ENCODE measurements at places on chromosomes 5 and 9.

- DNase-seq = no peak
Measured at GRCh38 chr9:95725045-95725444, 150.4 kb upstream of the ERCC6L2 start.

GRCh38 chr9:131304676-131305355, 15.3 kb downstream of the PLPP7 start:
- DNase-seq = no peak

DNA sequence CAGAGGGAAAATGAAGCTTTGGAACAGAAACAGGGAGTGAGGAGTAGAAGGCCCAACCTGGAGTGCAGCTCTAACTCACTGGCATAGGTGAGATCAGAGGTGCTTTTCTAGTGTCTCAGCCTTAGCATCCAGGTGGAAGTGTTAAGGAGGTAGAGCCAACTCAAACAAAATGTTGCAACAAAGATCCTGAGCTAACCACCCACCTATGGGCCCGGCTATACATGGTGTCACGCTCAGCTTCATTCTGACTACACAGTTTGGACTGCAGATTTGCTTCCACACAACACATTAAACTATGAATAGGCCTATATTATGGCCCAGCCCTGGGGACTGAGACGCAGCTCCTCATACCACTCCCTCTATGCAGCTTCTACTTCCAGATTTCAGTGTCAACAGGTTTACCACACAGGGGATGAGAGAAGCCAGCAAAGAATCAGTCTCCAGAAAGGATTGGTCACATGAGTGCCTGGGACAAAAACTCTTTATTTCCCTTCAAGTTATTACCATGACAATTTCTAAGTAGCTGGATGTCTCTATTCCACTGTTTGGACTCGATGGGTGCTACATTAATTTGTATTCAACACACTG, 9.0 kb downstream of the C5orf63 start:
- DNase-seq = no peak

GRCh38 chr5:172383191-172383802, 71.0 kb downstream of the SH3PXD2B start:
- DNase-seq = no peak

DNA sequence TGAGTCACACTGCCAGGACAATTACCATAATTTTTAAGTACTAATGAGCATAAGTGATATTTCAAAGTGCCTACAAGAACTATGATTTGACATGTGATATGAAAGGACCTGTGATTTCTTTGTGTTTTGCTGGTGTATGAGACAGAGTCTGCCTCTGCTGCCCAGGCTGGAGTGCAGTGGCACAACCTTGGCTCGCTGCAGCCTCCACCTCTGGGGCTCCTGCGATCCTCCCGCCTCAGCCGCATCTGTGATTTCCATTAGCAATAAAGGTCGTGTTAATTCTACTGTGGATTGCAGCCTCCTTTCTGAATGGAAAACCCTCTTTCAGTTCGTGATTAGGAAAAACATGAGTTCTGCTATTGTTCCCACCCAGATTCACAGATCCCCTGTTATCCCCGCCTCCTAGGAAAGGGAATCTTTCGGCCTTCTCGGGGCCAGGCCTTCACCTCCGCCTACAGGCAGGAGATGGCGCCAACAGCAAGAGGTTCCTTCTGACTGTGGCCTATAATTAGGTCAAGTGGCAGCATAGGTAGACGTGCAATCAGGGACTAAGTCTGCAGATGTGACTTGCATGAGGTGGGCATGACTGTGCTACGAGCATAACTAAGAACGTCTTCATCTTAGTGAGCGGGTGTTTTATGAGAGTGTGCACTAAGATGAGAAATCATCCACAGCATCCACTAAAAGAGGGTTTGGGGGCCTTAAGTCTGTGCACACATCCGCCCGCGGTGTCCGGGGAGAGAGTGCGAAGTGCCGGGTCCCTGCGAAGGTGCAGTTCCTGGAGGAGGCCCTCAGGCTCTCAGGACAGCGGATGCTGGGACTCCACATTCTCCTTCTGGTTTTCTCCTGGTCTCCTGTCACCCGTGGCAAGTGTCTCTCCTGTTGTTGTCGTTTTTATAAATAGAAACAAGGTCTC, 23.1 kb downstream of the TRIM7 start:
- DNase-seq = no peak

DNA sequence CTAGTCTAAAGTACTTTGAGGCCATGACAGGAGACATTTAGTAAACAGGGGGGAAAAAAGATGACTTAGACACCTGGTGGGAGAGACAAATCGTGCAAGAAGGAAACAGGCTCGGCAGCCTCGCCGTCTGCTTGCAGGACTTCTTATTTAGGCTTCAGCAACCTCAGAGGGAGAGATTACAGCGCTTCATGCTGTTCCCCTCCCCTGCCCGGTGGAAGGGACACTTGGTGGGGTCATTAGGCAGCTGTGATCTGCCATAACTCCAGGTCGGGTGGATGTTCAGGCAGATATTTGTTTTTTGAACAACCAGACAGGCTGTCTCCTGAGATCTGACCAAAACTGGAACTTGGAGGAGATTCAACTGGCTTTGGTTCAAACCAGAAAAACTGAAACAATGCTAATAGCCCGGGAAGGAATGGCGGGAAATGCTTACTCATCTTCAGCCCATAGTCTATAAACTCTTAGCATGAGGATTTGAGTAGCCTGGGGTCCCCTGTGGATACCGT, 38.1 kb upstream of the CD180 start:
- no peak for DNase-seq

DNA sequence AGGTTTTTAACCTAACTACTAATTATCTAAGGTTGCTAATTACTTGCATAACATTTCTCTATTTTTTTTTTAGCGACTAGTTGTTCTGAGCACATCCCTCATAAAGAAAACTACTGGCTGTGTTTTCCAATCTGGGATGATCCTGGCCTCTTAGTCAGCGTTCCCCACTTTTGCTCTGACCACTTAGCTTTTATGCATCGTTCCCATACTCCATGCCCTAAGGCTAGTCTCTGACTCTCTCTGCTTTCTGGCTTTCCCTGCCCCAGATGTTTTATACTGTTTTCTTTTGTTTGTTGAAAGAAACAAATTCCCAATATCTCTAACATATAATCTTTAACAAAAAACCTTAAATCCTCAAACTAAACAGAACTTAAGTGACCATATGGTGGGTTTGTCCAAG, 217.9 kb downstream of the SPATA31D1 start:
- DNase-seq = no peak

GRCh38 chr9:99523838-99524237, 297.8 kb upstream of the NR4A3 start:
- no peak for DNase-seq

Measured in nucleus accumbens (tissue), 56 donors.